Islet precursor cell (in vitro differentiated cells): ENCODE measurements at places on chromosomes 4 and X.
A peak's percentile ranks its signal among the peaks of the same experiment; 100 is the strongest.

GRCh38 chr4:188021548-188022249, 26.1 kb downstream of the ZFP42 start:
- DNase-seq, result peak; percentile 96

GRCh38 chr4:113955948-113956347, 23.5 kb downstream of the ARSJ start:
- DNase-seq, result no peak

DNA sequence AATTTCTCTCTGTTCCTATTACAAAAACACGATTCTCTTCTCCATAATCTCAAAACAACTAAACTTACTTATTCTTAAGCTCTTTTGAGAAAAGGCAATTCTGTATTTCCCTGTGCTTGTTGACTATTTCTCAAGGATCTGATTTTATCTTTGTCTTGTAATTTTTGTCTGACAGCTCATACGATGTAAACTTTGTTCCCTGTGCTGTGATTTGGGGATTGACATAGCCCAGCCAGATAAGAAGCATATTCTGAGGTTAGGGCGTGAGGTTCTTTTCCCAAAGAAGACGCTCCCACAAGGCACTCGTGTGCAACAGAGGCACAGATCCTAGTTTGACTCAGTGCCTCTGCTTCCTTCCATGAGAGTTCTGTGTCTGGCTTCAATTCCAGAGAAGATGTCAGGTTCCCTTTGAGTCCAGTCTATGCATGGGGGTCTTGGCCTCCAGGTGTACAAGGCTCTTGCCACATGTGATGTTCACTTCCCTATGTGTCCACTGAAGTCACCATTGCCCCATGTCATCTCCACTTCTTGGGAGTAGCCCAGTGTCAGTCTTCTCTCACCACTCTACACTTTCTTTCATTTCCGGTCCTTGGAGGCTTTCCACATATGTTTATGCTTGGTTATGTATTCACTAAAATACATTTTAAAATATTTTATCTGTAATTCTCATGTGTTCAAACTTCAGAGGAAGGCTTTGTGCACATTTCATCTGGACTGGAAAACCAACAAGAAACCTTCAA, 94.8 kb downstream of the MID1 start:
- DNase-seq, result no peak

GRCh38 chrX:13250826-13251580, 68.8 kb downstream of the ATXN3L start:
- DNase-seq, result no peak

DNA sequence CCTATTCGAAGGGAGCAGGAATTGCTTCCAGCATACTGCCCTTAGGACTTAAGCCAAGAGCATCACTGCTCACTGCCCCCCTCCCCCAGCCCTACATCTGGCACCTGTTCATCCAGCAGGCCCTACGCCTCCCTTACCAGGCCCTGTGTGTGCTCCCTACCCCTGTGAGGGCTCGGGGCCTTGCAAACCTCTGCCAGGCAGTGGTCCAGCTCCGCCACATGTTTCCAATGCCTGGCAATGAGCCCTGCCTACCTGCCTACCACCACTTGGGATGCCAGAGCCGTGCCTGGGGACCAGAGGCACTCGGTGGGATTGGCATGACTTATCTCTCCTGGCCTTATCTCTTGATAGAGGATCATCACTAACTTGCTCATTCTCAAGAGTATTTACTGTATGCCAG, 27.5 kb upstream of the MTM1 start:
- no peak for DNase-seq

DNA sequence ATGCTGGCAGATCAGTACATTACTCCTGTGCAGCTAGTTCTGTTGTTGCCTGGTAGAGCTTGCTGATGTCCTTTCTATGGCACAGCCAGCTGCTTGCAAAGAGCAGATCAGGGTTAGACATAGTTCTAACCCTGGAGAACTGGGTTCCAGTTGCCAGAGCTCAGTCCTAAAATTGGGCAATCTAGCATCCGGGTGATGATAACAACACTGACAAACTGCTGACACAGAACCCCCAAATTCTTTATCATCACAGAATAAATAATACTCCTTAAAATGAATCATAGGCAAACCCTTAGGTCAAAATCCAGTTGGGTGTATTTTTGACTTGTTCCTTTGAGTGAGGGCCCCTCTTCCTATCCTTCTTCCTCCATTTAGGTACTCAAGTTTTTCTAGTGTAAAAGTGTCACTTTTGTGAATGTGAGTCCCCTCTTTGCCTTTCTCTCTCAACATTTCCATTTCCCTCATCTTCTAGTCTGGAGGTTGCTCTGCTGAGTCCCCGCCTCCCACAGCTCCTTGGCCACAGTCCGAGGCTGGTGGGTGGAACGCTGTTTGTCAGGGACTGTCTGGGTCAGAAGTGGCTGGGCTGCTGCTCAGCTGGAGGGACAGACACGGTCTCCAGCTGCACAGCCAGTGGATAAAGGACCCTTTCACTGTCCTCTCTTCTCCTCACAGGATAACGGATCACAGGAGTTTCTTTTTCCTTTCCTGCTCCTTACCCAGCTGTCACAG, 93.6 kb upstream of the RASGEF1B start:
- peak; percentile 74 for DNase-seq

GRCh38 chr4:166594326-166594946, 639.9 kb downstream of the SPOCK3 start:
- peak; percentile 81 for DNase-seq

DNA sequence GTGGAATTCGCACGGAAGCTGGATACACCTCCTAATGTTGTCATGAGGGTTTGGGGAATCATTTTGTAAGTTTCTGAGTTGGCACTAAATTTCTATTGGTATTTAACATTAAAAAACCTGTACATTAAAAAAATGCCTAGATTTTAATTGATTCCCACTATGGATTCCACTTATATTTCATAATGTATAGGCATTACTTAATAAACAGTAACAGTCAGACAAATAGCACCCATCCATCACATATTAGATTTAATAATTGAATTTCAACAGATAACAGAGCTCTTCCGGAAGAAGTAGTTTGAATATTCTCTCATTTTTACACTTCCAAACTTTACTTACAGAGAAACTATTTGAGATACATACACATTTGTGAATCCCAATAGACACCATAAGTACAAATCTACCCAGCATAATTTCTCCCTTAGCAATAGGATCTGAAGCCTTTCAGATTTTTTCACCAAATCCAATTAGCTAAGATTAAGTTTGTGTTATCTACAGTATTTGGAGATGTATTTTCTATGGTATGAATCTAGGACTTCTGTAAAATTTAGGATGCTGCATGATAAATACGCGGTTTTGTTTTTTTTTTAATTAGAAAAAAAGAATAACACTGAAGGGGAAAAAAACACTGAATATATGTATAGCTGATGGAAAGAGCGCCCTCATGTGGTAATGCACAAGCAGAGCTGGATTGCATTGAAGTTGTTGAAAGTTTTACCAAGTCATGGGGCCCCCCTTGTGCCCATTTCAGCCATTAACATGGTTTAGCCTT, 12.2 kb upstream of the ODAM start:
- DNase-seq, result peak; percentile 56

GRCh38 chr4:7968262-7968896, 28.7 kb upstream of the AFAP1 start:
- DNase-seq, result no peak

DNA sequence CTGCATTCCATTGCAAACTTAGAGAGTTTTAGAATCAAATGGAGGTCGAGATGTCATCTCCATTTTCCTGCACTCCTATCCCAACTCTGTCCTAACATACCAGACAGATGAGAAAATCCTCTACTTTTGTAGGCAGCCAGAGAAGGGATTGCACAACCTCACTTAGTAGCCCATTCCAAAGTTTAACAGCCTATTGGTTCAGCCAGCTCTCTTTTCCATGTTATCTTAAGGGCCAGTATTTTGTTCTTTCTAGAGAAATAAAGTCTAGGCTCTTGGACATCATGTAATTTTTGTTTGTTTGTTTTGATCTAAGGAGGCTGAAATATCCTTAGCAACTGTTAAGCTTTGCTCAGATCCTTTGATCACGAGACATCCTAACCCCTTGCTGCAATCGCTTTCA, 173.0 kb downstream of the COX18 start:
- no peak for DNase-seq

- DNase-seq, result no peak
Observed at GRCh38 chr4:68951078-68951805, at the start of gene UGT2A3. UGT2A3 (minus strand) TSS chr4:68951804; CDS start chr4:68951760, 44 bp downstream.

DNA sequence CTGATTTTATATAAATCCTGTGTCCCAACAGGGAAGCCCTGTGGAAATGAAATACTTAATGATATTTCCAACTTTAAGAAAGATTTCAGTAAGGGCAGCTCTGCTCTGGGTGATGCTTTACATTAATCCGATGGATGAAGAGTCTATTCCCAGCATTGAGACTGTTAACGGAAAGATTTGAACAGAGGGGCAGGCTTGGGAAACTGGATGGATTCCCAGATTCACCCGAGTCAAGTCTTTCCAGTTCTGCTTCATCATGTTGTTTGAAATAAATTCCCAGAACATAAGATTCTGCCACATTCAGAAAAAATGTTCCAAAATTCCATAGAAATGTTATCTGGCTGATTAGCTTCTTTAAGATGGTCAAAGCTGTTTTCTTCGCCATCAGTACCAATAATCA, 246.0 kb downstream of the FBXW7 start:
- peak; percentile 26 for DNase-seq

DNA sequence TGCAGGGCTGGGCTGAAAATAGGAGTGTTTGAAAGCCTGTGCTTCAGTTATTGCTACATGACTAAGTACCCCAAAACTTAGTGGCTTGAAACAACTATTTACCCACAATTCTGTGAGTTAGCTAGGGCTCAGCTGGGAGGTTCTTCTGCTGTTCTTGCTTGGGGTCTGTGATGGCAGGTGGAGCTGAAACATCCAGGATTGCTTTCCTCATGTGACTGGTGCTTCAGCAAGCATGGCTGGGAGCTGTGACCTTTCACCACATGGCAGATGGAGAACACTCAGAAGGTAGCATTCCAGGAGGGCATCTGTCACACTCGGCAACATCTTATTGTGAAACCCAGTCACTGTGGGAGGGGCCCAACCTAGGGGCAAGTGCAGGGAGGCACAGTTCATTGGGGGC, 57.0 kb upstream of the TBC1D14 start:
- DNase-seq, result no peak

- DNase-seq, result no peak
Observed at GRCh38 chr4:96352051-96352517, 512.2 kb downstream of the PDHA2 start.

GRCh38 chrX:148135738-148136137, 154.6 kb downstream of the FMR1NB start:
- no peak for DNase-seq

GRCh38 chrX:97065973-97066372, 182.3 kb downstream of the RPA4 start:
- no peak for DNase-seq

DNA sequence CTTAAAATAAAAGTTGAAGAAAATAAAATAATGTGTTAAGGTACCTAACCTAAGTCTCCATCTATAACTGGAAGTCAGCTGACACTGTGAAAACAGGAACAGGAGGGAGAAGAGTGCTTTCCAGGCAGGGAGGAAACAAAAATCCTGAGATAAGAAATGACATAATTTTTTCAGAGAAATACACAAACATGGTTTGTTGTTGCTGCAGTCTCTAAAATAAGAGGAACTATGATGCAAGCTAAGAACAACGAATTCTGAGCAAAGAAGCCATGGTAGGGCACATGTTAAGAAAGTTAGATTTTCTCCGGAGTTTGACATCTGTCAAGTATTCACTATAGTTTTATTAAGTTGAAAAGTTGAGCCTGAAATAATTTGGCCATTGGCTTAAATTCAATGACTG, 26.9 kb downstream of the PAPSS1 start:
- no peak for DNase-seq

GRCh38 chr4:122309988-122310626, 68.7 kb upstream of the ADAD1 start:
- DNase-seq, result no peak

- DNase-seq, result no peak
Observed at GRCh38 chr4:65552057-65552456, 118.2 kb downstream of the EPHA5 start.

GRCh38 chr4:180296036-180296599, 1947.1 kb upstream of the TENM3 start:
- no peak for DNase-seq

- DNase-seq, result no peak
Observed at GRCh38 chrX:136203438-136203837, 47.8 kb downstream of the MAP7D3 start.
